ENCODE measurements at places on chromosomes 13 and 19.

DNA sequence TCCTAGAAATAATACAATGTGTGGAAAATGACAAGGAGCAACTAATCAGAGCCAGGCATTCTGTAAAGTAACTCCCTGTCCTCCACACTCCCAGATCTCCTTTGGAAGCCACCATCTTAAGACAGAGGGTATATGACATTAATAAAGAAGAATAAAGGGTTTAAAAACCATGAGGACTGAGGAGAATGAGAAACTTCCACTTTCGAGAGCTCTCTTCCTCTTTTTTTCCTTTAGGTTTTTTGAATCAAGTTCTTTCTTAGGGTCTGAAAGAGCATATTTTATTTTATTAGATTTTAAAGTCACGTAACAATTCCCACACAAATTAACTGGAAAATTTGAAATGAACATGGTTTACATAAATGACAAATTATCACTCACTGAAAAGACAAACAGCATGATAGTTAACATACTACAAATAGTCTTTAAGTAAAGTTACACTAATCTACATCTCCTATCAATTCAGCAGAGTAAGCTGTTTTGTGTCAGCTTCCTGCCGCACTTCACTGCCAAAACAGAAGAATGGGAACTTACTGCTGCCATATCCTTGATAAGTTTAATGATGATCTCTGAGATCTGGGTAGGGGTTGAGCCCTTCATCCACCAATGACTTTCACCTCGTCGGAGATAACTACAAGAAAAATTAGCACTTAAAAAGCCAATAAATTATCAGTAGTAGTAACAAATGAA lies 38.6 kb upstream of the FBXL3 start:
- DNase-seq, result no peak

GRCh38 chr13:43316946-43317353 lies 293.6 kb downstream of the DNAJC15 start:
- peak; percentile 54 for DNase-seq

- peak; percentile 59 for DNase-seq
Measured at GRCh38 chr13:29411481-29411880, 184.0 kb downstream of the SLC7A1 start.

DNA sequence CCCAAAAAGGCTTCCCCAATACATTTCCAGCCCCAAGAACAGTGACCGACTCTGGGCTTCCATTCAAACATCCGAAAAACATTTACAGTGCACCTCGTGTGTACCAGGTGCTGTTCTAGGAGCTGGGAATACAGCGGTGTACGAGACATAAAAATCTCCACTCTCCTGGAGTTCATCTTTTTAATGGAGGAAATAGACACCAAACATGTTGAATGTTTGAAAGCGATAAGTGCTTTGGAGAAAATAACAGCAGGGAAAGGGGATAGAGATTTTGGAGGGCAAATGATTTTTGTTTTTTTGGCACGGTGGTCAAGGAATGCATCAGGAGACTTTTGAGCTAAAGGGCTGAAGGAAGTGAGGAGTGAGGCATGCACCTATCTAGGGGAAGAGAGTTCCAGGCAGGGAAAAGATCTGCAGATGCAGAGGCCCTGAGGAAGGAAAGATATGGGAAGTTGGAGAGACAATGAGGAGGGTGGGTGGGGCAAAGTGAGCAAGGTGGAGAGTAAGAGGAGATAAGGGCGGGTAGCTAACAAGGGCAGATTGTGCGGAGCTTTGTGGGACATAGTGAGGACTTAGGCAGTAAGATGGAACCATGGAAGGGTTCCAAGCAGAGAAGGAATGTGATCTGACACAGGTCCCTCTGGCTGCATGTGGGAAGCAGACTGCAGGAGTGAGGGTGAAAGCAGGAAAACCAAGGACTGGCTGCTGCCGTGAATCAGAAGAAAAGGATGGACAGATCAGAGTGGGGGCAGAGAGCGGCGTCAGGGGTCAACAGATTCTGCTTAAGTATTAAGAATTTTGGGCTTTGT lies 703 bp upstream of the FBL start:
- no peak for DNase-seq

DNA sequence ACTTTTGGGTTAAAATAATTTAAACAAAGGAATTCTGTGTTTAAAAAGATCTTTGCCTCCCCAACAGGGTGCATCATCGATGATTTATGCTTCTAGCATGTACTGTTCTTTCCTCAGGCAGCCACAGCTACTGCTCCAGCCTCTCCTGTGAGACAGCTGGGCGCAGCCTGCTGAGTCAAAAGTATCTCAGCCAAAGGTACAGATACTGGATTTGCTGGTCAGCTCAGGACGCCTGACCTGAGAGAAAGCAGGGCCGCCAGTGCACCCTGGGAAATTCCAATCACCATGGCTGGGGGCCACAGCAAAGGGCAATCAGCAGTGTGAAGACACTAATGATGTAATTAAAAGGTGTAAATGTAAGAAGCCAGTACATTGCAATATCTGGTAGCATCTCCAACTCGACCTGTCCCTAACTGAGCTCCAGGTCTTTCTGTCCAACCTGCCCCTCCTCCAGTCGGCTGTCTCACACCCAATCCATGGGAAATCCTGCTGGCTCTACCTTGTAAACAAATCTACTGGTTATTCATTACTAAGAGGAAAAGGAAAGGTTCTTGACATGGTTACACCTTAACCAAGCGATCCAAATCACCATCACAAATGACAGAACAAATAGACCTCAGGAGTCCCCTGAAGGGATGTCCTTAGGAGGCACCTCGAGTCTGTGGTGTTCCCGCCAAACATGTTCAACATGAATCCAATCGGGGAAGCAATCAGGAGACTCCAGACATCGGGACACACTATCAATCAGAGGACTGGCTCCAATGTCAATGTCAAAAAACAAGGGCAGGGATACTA lies 7.3 kb downstream of the OPA3 start:
- DNase-seq, result peak; percentile 53

GRCh38 chr13:78046331-78046730 lies 127.7 kb upstream of the EDNRB start:
- no peak for DNase-seq

DNA sequence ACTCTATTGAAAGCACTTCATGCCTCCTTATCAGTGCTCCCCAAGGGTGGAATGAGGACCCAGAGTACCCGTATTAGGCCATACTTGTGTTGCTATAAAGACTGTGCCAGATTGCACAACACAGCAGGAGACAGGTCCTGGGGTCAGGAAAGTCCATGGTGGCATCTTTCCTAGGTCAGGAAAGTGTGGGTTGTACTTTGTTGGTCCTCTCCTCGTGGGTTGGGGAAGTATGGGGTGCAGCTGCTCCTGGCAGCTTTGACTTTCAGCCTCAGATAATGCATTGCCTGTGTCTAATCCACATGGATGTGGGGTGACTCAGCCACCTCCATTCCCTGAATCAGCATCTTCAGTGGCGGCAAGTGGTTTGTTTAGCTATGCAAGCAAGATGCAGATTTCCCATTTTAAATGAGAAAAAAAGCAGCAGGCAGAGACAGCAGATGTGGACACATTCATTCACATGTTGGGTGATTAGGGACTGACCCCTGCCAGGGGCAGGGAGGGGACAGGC lies 8.4 kb upstream of the CYP2B6 start:
- DNase-seq, result no peak

DNA sequence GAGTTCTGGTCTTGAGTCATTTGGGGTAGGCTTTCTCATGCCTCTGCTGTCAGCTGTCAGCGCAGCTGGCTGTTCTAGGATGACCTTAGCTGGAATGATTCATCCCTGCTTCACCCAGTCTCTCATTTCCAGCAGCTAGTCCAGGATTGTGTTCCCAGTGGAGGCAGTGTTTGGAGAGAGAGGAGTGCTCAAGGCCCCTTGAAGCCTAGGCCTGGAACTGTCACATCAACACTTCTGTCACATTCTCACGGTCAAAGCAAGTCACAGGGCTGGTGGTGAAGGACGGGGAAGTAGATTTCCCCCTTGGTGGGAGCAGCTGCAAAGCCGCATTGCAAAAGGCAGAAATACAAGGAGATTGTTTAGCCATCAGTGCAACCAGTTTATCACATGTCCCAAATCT lies 15.2 kb downstream of the TPT1 start:
- DNase-seq, result peak; percentile 66

DNA sequence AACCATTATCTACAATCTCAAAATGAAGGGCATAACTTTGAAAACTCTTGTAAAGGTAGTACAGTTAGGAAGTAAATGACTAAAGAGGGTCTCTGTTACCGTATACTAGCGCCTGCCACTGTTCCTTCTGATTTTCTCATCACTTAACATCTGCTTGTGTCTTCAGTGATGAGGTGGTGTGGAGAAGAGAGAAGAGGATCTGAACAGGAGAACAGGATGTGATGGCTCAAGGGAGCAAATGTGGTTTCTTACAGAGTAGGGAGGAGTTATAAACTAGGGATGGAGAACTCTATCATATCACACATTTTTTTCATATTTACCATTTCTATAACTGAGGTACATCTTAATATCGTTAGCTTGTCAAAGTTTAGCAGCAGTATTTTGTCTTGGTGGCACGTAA lies 1.1 kb downstream of the KCTD4 start:
- no peak for DNase-seq

GRCh38 chr19:5470264-5470671 lies 15.1 kb downstream of the ZNRF4 start:
- no peak for DNase-seq

DNA sequence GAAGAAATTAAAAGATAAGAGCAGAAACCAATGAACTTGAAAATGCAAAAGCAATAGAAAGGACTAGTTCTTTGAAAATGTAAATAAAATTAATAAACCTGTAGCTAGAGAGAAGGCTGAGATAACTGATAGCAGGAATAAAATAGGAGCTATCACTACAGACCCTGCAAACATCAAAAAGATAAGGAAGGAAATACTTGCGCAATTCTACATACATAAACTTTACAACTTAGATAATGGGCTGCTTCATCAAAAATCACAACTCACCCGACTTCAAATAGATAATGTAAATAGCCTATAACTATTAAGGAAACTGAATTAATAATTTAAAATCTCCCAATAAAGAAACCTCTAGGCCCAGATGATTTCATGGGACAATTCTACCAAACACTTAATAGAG lies 3.5 kb upstream of the ATP4B start:
- no peak for DNase-seq

DNA sequence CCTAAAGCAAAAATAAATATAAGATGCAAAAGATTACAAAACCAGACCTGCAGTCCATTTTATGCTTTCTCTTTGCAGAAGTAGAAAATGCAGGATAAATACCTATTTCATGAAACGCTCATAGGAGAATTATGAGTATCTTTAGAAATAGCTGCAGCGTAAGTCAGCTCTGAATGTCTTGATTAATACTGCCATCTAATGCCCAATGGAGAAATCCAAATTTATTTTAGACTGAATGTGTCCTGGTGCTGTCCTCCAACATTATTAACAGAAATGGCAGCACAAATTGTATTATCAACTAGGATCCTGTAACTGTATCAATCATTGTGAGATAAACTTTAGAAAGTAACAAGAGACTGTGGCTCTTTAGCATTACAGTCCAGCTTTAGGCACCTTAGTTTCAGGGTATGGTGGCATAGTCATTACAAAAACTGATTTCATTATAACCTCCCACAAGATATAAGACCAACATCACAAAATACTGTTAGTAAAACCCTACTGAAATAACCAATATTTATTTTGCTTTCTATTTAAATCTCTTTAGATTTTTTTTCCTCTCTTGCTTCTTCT lies 162.1 kb upstream of the MIR17HG start:
- DNase-seq, result peak; percentile 4

GRCh38 chr13:92573467-92574057 lies 653.0 kb upstream of the GPC6 start:
- DNase-seq, result peak; percentile 3

- DNase-seq, result no peak
Measured at GRCh38 chr13:79336966-79337365, 69.1 kb downstream of the RBM26 start.

DNA sequence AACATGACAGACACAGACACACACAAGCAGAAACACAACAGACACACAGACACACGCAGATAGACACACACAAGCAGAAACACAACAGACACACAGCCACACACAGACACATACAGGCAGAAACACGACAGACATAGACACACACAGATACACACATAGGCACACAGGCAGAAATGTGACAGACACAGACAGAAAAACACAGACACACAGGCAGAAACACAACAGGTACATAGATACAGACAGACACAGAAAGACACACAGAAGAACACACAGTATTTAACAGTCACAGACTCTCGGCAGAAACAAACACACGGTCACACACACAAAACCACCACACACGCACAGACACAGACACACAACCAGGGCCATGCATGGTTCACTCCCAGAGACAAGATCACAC lies 905 bp downstream of the TBXA2R start:
- no peak for DNase-seq

DNA sequence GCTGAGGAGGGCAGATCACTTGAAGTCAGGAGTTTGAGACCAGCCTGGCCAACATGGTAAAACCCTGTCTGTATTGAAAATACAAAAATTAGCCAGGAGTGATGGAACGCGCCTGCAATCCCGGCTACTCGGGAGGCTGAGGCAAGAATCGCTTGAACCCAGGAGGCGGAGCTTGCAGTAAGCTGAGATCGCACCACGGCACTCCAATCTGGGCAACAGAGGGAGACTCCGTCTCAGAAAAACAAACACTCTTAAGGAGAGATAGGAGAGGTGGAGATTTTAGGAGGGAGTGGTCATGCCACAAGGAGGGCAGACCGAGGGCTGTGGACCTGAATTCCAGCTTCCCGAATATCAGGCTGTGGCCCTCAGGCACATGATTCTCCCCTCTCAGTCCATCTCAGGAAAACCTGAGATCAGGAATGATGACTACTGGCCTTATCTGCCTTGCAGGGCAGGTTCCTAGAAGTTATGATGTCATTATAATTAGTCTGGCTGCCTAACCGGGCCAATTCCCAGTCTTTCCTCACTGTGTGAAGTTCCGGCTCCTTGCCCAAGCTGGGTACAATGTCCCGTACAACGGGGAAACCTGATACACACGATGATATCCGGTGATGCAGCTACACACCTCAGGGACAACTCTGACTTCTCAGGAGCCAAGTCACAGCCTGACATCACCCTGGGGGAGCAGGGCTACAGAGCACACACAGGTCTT lies 2.5 kb downstream of the SLC35E1 start:
- DNase-seq, result no peak

DNA sequence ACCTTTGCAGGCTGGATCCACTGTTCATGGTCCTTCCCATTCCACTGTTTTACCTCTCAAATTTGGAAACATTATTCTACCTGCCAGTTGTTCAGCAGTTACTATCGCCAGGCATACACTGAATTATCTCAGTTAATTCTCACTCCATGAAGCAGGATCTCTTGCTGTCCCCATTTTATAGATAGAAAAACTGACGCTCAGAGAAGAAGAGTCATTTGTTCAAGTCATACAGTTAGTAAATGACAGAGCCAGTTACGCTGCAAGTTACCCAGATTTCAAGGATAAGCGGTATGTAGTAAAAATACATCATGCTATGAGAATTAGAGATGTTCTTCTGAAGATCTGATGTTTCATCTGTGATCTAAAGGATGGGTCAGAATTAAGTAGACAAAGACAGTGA lies 40.2 kb upstream of the IGSF23 start:
- no peak for DNase-seq

All from fibroblast of skin of left quadriceps (primary cell).